ENCODE measurements at places on chromosomes 5 and 9.

- no peak for DNase-seq
These were observed 257.7 kb downstream of the TLE1 start for GRCh38 chr9:81431641-81432040.

DNA sequence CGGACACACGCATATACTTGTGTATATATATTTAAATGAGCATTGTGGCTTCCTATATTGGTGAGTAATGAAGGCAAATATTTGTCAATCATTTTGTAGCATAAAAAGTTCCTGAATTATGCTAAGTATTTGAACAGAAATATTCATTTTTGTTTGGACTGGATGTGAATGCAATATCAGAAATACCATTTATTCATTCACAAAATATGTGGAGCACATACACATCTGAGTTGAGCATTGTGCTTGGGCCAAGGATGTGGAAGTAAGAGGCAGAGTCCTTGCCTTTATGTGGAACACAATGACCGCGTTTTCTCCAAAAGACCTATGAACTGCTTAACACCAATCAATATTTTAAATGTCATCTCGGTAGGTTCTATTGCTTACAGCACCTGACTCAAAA is 1086.5 kb downstream of the NR2F1-AS1 start:
- DNase-seq, result no peak

- no peak for DNase-seq
These were observed at the start of gene GRK6 for GRCh38 chr5:177426566-177427210. Gene GRK6, plus strand, starts transcription at chr5:177426676. Its CDS starts 170 bp downstream, at chr5:177426846.

- DNase-seq, result no peak
These were observed 1.3 kb downstream of the FGF10 start for GRCh38 chr5:44387921-44388320.

- peak; percentile 34 for DNase-seq
These were observed 33.5 kb downstream of the TLX3 start for GRCh38 chr5:171342362-171343111.

- no peak for DNase-seq
These were observed 47.9 kb downstream of the DEPDC1B start for GRCh38 chr5:60651872-60652620.

DNA sequence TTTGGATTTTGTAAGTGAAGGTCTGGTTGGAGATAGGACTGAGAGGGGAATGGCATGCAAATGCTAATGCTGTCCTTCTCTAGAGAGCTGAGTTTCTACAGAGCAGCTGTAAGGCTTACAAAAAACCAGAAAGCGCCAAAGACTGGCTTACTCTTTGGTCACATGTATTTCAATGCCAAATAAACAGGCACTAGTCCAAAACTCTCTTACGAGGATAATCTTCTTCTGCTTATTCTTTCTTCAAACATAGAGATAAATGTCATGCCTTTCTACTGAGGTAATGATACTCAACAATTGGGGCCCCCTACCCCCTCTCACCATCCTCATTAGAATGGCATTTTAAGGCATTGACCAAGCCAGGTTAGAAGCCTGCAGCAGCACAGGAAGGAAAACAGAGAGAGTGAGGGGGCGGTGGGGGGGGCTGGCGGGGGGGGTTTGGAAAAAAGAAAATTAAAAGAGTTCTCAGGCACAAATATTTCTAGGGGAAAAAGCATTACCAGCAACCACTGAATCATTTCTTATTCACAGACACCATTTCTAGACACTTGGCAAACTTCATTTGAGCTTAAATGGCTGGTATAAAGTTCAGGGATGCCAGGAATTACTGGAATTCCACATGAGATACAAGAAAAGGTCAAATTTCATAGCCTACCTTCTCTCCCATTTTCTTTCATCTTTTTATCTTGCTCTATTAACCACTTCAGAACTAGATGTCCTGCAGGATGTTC is 34.0 kb downstream of the PUM3 start:
- DNase-seq, result no peak

DNA sequence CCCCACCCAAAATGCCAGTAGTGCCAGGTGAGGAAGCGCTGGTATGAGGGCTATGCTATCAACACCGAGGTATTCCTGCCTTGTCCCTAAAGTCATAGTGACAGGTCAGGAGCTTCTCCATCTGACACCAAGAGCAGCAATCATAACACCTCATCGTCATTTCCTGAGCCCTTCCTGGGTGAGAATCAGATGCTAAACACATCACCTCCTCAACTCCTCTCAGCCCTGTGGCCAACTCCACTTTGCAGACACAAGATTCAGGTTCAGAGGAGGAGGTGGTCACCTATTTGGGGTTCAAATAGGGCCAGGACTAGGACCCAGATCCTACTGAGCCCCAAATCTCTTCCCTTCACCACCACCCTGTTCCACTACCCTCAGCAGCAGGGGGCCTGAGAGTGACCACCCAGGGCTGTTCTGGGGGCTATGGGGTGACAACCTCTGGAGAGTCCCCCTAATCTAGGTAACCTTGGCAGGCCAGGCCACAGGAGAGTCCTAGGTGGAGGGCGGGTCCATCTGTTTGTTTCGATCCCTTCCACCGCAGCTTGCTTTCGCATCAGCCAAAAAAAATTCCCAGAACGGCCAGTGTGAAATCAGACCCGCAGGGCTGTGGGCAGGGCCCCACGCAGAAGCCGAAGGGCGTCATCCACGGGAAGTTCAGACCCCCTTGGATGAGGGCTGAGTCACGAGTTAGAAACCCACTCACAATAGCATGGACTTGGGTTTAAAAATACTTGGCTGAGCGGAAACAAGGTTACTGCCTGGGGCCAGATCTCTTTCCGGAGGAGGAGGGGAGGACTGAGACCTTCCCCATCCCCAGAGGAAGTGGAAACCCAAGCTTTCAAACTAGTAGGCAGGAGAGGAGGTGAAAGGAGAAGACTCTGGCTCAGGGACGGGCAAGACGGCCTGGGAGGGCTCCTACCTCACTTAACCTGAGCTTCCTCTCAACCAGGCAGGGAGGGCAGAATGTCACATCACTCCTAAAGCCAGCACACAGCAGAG is 8.7 kb downstream of the STK10 start:
- DNase-seq, result peak; percentile 62

- DNase-seq, result no peak
These were observed 2.2 kb downstream of the C5orf46 start for GRCh38 chr5:147904110-147904509.
